ENCODE measurements at places on chromosomes 13 and 19.

DNA sequence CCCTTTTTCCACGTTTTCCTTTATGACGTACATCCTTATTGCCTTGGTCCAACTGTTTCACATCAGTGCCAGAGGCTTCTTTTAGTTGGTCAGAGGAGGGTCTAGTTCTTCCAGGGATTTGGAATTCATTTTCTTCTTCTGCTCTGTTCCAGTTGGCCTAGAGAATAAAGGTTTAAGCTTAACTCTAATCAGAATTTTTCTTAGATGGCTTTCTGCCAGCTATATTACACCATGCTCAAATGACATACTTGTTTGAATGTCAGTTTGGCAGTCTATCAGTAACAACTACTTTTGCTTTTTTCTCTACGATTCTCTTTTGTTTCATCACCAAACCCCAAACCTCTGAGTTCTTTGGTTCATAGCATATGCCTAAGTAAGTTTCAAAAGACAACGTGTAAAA lies 16.8 kb downstream of the SPART start:
- no peak for DNase-seq
- H3K27ac ChIP-seq = no peak overlapping the region
- no peaks in the 10 kb centered on the region for H3K27me3 ChIP-seq
- H3K36me3 ChIP-seq = peaks cover 33% of the 10 kb centered on the region
- no peak overlapping the region for H3K4me3 ChIP-seq
- peaks cover 2% of the 10 kb centered on the region for H3K4me1 ChIP-seq

GRCh38 chr19:34963573-34964406 lies at the start of gene ZNF792:
Gene ZNF792 (minus strand): TSS chr19:34964229. CDS start chr19:34963662, 567 bp downstream.
- H3K27ac ChIP-seq = peak within 1 kb of the TSS; percentile 76
- H3K4me3 ChIP-seq = peak within 1 kb of the TSS; percentile 96
- peaks cover 25% of the 10 kb centered on the region for H3K4me1 ChIP-seq
- peaks cover 37% of the 10 kb centered on the region for H3K36me3 ChIP-seq
- H3K27me3 ChIP-seq = peaks cover 5% of the 10 kb centered on the region

- no peak overlapping the region for H3K27ac ChIP-seq
- peaks cover 45% of the 10 kb centered on the region for H3K36me3 ChIP-seq
Measured at GRCh38 chr19:6271721-6272410, 7.9 kb downstream of the MLLT1 start.

- peak overlapping the region; percentile 15 for H3K4me3 ChIP-seq
- H3K4me1 ChIP-seq = peaks cover 13% of the 10 kb centered on the region
- H3K36me3 ChIP-seq = no peaks in the 10 kb centered on the region
- peak; percentile 69 for DNase-seq
Measured at GRCh38 chr19:33778089-33778791, 18.4 kb upstream of the KCTD15 start.

GRCh38 chr13:66345971-66346370 lies 884.2 kb downstream of the PCDH9 start:
- no peaks in the 10 kb centered on the region for H3K27me3 ChIP-seq
- no peak overlapping the region for H3K27ac ChIP-seq
- H3K36me3 ChIP-seq = no peaks in the 10 kb centered on the region
- no peak for DNase-seq
- H3K4me1 ChIP-seq = no peaks in the 10 kb centered on the region

GRCh38 chr19:43310221-43310620 lies 40.9 kb upstream of the PSG9 start:
- no peaks in the 10 kb centered on the region for H3K36me3 ChIP-seq
- H3K4me3 ChIP-seq = no peak overlapping the region
- no peak overlapping the region for H3K27ac ChIP-seq
- H3K27me3 ChIP-seq = peaks cover 18% of the 10 kb centered on the region

GRCh38 chr19:10478903-10479384 lies 24.2 kb downstream of the KEAP1 start:
- peaks cover 23% of the 10 kb centered on the region for H3K4me1 ChIP-seq
- no peaks in the 10 kb centered on the region for H3K27me3 ChIP-seq
- DNase-seq = peak; percentile 60
- H3K36me3 ChIP-seq = no peaks in the 10 kb centered on the region

- no peaks in the 10 kb centered on the region for H3K4me1 ChIP-seq
- H3K27me3 ChIP-seq = peaks cover 9% of the 10 kb centered on the region
- DNase-seq = no peak
- H3K27ac ChIP-seq = no peak overlapping the region
- H3K4me3 ChIP-seq = no peak overlapping the region
- H3K36me3 ChIP-seq = no peaks in the 10 kb centered on the region
Measured at GRCh38 chr19:30653646-30654386, 281.6 kb downstream of the ZNF536 start.

GRCh38 chr13:95485045-95485517 lies 67.4 kb upstream of the CLDN10 start:
- peaks cover 8% of the 10 kb centered on the region for H3K27me3 ChIP-seq
- no peaks in the 10 kb centered on the region for H3K36me3 ChIP-seq
- DNase-seq = no peak
- no peak overlapping the region for H3K4me3 ChIP-seq

DNA sequence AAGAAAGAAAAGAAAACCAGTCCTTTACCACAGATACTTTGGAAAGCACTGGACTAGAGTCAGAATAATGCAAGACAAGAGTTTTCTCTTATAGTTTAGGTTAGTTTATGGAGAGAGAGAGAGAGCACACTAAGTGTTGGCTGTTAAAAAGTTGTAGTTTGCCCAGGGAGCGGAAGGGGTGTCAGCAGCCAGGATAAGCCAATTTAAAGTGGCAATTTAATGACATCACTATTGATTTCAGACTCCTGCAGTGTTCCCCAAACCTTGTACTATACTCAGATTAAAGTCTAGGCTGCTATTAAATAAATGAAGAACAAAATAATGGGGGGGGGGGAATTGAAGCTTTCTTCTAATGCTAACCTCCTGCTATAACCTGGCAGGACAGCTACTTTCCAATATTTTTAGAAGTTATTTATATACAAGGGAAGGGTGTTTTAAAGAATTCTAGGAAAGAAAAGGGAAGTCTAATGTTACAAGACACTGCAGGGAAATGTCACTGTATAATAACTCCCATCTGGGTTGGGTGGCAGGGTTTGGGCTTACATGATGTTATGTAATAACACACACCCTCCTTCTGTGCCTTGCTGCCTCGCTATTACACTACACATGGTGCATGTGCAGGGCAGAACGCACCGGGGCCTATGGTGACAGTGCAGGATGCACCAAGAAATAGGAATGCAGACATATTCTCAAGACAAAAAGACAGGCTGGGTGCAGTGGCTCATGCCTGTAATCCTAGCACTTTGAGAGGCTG lies 19.9 kb downstream of the TPT1 start:
- no peak for DNase-seq
- no peak overlapping the region for H3K4me3 ChIP-seq
- H3K36me3 ChIP-seq = no peaks in the 10 kb centered on the region
- H3K4me1 ChIP-seq = peaks cover 6% of the 10 kb centered on the region

DNA sequence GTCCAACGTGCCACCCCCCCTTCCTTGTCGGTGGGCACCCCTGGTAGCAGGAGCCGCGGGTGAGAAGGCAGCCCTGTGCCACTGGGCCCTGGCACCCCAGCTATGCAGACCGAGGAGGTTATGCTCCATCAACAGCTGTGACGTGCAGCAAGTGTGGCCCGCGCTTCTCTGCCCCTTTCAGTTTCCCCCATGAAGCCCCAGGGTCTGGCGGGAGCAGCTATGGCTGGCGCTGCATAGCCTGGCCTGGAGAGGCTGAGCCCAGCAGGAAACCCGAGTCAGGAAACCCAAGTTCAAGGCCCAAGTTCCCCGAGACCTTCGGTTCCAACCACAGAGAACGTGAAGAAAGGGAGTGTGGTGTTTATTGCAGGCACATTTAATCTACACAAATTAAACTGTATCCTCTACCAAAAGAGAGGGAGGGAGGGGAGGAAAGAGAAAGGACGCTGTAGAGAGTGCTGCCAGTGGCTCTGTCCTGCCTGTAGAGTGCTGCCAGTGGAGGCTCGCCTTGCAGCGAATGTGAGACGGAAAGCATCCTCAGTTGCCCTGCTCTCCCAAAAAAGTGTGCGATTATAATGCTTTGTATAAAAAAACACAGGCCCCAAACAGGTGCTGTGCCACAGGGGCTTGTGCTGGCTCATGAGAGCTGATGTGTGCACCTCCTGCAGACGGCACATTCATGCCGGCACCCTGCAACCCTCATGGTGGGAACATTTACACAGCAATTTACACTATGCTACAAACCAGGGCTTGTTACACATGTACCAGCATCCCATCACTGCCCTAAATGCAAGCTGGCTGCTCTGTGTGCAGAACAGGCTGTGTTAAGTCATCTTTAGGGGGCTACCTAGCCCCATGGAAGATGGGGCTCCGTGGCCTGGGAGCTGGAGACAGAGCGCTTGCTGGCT lies 16.3 kb downstream of the POP4 start:
- H3K27me3 ChIP-seq = peaks cover 13% of the 10 kb centered on the region
- peak overlapping the region; percentile 33 for H3K4me3 ChIP-seq
- H3K27ac ChIP-seq = no peak overlapping the region
- no peaks in the 10 kb centered on the region for H3K36me3 ChIP-seq
- H3K4me1 ChIP-seq = peaks cover 21% of the 10 kb centered on the region

DNA sequence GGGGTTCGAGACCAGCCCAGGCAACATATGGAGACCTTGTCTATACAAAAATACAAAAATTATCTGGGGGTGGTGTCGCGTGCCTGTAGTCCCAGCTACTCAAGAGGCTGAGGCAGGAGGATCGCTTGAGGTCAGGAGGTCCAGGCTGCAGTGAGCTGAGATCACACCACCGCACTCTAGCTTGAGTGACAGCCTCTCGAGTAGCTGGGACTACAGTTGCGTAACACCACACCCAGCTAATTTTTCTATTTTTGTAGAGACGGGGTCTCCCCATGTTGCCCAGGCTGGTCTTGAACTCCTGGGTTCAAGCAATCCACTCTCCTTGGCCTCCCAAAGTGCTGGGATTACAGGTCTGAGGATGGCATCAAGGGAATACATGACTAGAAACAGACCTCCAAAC lies 30.8 kb upstream of the MUC16 start:
- no peak for DNase-seq
- no peaks in the 10 kb centered on the region for H3K4me1 ChIP-seq
- no peak overlapping the region for H3K27ac ChIP-seq
- peaks cover 13% of the 10 kb centered on the region for H3K27me3 ChIP-seq
- H3K36me3 ChIP-seq = no peaks in the 10 kb centered on the region

DNA sequence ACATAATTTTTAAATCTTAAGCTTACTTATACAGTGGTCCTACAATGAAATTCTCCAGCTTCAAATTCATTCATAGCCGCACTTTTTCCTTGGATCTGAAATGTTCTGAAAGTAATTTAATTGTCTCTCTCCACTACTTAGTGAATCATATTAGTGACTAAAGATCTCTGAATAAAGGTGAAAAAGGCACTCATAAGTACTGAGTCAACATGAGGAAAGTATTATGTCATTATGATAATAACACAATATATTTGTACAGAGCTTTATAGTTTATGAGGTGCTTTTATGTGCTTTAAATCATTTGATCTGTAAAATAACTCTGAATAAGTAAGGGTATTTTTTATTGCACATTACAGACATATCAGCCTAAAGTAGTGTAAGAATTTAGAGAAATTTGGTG lies 628.2 kb upstream of the SLITRK5 start:
- no peak overlapping the region for H3K4me3 ChIP-seq
- H3K27ac ChIP-seq = no peak overlapping the region
- no peaks in the 10 kb centered on the region for H3K27me3 ChIP-seq
- H3K36me3 ChIP-seq = no peaks in the 10 kb centered on the region
- no peaks in the 10 kb centered on the region for H3K4me1 ChIP-seq

- DNase-seq = peak; percentile 51
- H3K27me3 ChIP-seq = peaks cover 4% of the 10 kb centered on the region
- H3K36me3 ChIP-seq = peaks cover 23% of the 10 kb centered on the region
- peaks cover 28% of the 10 kb centered on the region for H3K4me1 ChIP-seq
- peak overlapping the region; percentile 61 for H3K27ac ChIP-seq
Measured at GRCh38 chr19:17394891-17395415, 957 bp upstream of the CCDC194 start.

DNA sequence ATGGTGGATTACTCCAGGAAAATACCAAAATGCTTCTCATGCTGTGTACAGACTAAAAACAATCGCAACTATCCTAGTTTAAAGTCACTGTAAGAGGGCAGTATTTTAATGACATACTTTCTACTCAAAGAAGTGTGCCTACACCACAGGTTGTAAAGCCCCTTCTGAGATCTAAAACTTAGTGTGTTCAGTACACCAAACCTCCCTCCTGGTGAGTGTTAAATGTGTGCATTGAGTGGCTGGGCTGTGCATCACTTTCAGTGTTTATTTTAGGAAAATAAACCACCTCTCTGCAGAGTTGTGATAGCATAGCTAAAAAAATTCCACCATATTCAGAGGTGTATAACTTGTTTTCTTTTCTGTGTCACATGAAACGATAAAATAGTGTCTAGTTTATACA lies 263.7 kb downstream of the DACH1 start:
- no peak overlapping the region for H3K27ac ChIP-seq
- H3K4me1 ChIP-seq = no peaks in the 10 kb centered on the region
- no peaks in the 10 kb centered on the region for H3K27me3 ChIP-seq
- no peaks in the 10 kb centered on the region for H3K36me3 ChIP-seq

DNA sequence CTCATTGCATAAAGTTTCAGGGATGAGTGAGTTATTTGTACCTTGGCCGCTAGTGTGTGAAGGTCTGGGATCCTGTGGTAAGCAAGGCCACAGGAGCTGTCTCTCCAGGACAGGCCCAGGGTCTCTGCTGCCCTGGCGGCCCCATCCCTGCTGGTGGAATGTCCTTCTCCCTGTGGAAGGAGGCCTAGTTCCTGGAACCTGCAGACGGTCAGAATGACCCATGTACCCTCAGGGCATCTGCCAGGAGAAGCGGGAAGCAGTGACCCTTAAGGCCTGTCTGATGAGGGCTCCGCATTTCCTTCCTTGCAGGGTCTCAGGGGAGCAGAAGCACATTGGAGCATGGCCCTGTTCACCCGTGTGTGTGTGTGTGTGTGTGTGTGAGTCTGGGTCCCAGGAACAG lies 32.1 kb upstream of the SOX1 start:
- H3K36me3 ChIP-seq = no peaks in the 10 kb centered on the region
- no peak for DNase-seq
- no peak overlapping the region for H3K4me3 ChIP-seq
- H3K27ac ChIP-seq = no peak overlapping the region

GRCh38 chr19:46495786-46496099 lies at the start of gene PNMA8B:
Gene PNMA8B (minus strand): TSS chr19:46495867. CDS start chr19:46495465, 402 bp downstream.
- DNase-seq = no peak
- no peaks in the 10 kb centered on the region for H3K36me3 ChIP-seq
- H3K4me3 ChIP-seq = peak within 1 kb of the TSS; percentile 64
- peaks cover 94% of the 10 kb centered on the region for H3K27me3 ChIP-seq
- H3K27ac ChIP-seq = peak within 1 kb of the TSS; percentile 84
- H3K4me1 ChIP-seq = peaks cover 34% of the 10 kb centered on the region

- H3K36me3 ChIP-seq = no peaks in the 10 kb centered on the region
- peaks cover 22% of the 10 kb centered on the region for H3K27me3 ChIP-seq
- no peaks in the 10 kb centered on the region for H3K4me1 ChIP-seq
- no peak overlapping the region for H3K27ac ChIP-seq
- DNase-seq = no peak
Measured at GRCh38 chr19:33580026-33580644, 41.6 kb upstream of the CHST8 start.

- no peaks in the 10 kb centered on the region for H3K36me3 ChIP-seq
- peaks cover 53% of the 10 kb centered on the region for H3K27me3 ChIP-seq
- H3K4me3 ChIP-seq = no peak overlapping the region
- no peak overlapping the region for H3K27ac ChIP-seq
Measured at GRCh38 chr19:31334849-31335624, 14.2 kb downstream of the TSHZ3 start.
